ENCODE measurements at places on chromosomes 12 and 14. TPM values are rescaled to one million over a fixed set of nuclear protein-coding genes. Genes with fewer than 3 reads are reported as not detected.

- peaks cover 20% of the 10 kb centered on the region for H3K4me1 ChIP-seq
- H3K36me3 ChIP-seq = peaks cover 28% of the 10 kb centered on the region
- peak overlapping the region; percentile 90 for H3K27ac ChIP-seq
- DNase-seq = peak; percentile 73
Observed at GRCh38 chr12:89494411-89495231, 30.0 kb downstream of the GALNT4 start.

GRCh38 chr14:50830932-50831725 lies at the start of gene NIN:
Gene NIN, minus strand, starts transcription at chr14:50831162. Its CDS starts 9,106 bp downstream, at chr14:50822056.
- H3K4me3 ChIP-seq = peak within 1 kb of the TSS; percentile 87
- H3K4me1 ChIP-seq = peaks cover 54% of the 10 kb centered on the region
- H3K27ac ChIP-seq = peak within 1 kb of the TSS; percentile 93

DNA sequence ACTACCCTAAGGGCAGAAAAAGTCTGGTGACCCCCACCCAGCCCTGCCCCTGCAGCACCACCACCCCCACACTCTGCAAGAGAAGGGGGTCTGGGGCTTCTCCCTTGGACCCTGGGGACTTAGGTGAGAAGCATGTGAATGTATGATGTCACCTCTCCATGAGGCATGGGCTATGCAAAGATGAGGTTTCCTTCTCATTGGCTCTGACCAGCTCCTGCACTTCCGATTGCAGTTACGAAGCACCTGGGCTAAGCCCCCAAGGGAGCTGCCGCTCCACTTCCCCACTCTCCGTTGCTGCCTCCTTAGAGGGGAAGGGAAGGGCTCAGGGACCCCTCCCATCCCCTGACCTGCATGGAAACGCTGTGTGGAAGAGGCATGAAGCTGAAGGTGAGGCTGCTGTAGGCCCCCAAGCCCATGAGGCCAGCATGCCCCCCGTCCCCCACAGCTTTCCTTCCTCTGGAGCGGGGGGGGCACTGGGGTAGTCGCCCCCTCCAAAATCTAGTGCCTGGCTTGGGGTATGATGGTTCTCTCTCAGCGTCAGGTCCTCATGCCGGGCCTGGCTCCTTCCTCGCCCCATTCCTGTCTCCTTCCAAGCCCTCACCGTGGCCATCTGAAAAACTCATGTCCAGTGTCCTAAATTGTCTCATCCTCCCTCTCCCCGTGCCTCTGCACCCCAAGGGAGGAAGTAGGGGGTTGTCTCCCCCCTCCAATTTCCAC lies 5.5 kb upstream of the DDX23 start:
- H3K27me3 ChIP-seq = peaks cover 1% of the 10 kb centered on the region
- H3K4me1 ChIP-seq = peaks cover 9% of the 10 kb centered on the region
- H3K4me3 ChIP-seq = no peak overlapping the region
- H3K36me3 ChIP-seq = no peaks in the 10 kb centered on the region
- DNase-seq = no peak

GRCh38 chr14:40292664-40293063 lies 860.4 kb upstream of the FBXO33 start:
- no peaks in the 10 kb centered on the region for H3K36me3 ChIP-seq
- DNase-seq = no peak
- no peak overlapping the region for H3K4me3 ChIP-seq
- no peak overlapping the region for H3K27ac ChIP-seq
- H3K27me3 ChIP-seq = no peaks in the 10 kb centered on the region

DNA sequence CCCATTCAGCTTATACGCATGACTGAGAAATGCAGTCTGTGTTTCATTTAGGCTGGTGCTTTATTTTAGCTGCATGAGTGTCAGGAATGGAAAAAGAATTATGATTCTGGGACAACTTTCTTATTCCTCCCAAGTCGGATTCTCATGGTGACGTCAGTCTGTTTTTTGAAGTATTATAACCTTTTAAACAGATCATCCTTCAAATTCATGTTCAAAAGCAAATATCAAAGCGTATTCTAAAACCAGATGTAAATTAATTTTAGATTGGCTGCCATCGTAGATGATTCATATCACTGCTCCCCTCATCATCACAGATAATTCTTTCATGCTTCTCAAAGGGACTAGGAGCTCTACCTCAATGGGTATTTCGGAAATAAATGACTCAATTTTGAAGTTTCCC lies 15.0 kb downstream of the FNTB start:
- peaks cover 53% of the 10 kb centered on the region for H3K4me1 ChIP-seq
- H3K4me3 ChIP-seq = no peak overlapping the region
- H3K27me3 ChIP-seq = no peaks in the 10 kb centered on the region
- no peak for DNase-seq
- H3K27ac ChIP-seq = no peak overlapping the region
- peaks cover 19% of the 10 kb centered on the region for H3K36me3 ChIP-seq

GRCh38 chr12:75706786-75707605 lies 195.6 kb upstream of the KRR1 start:
- H3K4me3 ChIP-seq = no peak overlapping the region
- no peaks in the 10 kb centered on the region for H3K36me3 ChIP-seq
- H3K27me3 ChIP-seq = peaks cover 2% of the 10 kb centered on the region

DNA sequence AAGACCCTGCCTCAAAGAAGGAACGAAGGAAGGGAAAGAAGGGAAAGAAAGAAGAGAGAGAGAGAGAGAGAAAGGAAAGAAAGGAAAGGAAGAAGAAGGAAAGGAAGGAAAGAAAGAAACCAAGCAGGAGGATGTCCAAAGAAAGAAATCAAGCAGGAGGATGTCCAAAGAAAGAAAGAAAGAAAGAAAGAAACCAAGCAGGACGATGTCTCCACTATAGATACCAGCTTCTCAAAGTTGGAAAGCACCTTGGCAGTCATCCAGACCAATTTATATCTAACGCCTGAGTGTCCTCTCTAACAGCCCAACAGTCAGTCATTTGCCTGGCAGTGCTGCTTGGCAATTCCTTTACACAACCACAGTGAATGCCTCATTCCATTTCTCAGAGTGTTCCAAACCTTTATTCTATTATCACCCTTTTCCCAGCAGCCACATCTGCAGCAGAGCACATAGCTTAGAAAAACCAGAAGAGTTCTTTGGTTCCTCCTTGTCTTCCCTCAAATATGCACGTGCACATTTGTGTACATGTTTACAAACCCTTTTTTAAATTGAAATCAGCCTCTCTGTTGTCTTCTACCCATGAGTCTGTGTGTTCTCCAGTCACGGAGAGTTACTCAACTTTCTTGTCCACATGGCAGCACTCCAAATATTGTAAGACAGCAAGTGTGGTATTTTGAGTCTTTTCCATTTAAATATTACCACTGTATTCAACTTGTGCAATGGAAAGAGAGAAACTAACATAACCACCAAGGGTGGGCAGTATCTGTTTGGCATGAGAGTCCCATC lies 138.4 kb downstream of the STXBP6 start:
- no peaks in the 10 kb centered on the region for H3K36me3 ChIP-seq
- DNase-seq = no peak
- no peak overlapping the region for H3K27ac ChIP-seq
- no peaks in the 10 kb centered on the region for H3K4me1 ChIP-seq

DNA sequence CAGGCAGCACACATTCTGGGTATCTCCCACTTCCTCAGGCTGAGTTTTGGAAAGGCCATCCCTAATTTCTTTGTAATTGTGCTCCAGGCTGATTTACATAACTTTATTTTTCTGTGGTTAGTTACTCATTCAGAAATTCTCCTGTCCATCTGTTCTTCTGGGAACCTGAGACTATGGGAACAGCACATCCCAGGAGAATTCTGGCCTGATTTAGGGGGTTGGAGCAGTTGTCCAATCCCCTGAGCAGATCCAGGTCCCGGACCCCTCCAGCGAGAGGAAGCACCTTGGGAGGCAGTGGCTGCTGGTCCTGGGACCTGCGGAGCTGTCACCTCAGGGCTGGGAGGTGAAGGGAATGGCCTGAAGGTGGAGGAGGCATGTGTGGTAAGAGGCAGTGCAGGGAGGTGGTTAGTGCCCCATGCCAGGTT lies 40.4 kb downstream of the TSPAN9 start:
- H3K4me3 ChIP-seq = no peak overlapping the region
- no peak for DNase-seq
- peaks cover 13% of the 10 kb centered on the region for H3K4me1 ChIP-seq
- H3K36me3 ChIP-seq = no peaks in the 10 kb centered on the region
- H3K27ac ChIP-seq = no peak overlapping the region

GRCh38 chr12:30047516-30048254 lies 263.9 kb upstream of the TMTC1 start:
- no peak overlapping the region for H3K4me3 ChIP-seq
- no peaks in the 10 kb centered on the region for H3K36me3 ChIP-seq
- H3K4me1 ChIP-seq = no peaks in the 10 kb centered on the region
- no peaks in the 10 kb centered on the region for H3K27me3 ChIP-seq

DNA sequence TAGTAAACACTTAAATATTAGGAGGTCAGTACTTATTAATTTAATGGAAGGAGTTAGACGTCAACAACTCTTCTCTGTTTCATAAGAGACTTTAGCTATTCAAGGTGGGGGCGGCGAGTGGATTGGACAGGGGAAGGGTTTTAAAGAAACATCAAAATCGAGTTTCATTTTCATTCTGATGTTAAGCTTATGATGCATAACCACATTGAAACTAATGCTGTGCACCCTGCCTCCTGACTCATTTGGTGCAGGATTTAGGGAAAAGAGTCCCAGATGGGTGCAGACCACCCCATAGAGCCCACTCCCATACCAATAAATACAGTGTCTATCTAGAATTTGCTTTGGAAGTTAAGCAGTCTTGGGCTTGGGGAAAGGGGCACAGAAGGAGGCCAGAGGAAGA lies 7.4 kb downstream of the ZBTB39 start:
- peak; percentile 85 for DNase-seq
- no peaks in the 10 kb centered on the region for H3K27me3 ChIP-seq
- peaks cover 45% of the 10 kb centered on the region for H3K36me3 ChIP-seq
- no peak overlapping the region for H3K4me3 ChIP-seq

- no peak overlapping the region for H3K27ac ChIP-seq
- peaks cover 22% of the 10 kb centered on the region for H3K27me3 ChIP-seq
- H3K36me3 ChIP-seq = peaks cover 30% of the 10 kb centered on the region
Observed at GRCh38 chr12:89348894-89349699, 3.2 kb downstream of the DUSP6 start.

DNA sequence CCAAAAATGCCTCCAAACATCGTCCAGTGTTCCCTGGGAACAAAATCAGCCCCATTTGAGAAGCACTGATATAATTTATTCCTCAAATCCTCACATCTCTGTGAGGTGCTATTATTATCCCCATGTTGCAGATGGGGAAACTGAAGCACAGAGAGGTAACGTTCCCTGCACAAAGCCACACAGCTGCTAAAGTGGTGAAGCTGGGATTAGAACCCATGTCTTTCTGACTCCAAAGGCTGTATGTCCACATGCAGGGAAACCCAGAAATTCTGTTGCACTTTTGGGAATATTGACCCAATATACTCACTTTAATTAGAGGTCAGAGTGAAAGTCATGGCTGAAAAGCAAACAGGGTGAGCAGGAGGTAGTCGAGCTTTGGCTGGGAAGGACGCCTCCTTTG lies 19.1 kb upstream of the WSCD2 start:
- H3K27me3 ChIP-seq = peaks cover 10% of the 10 kb centered on the region
- H3K4me1 ChIP-seq = no peaks in the 10 kb centered on the region
- no peak overlapping the region for H3K4me3 ChIP-seq
- no peak for DNase-seq
- H3K36me3 ChIP-seq = no peaks in the 10 kb centered on the region
- H3K27ac ChIP-seq = no peak overlapping the region

GRCh38 chr14:75941030-75941429 lies 40.8 kb downstream of the TGFB3 start:
- no peak overlapping the region for H3K4me3 ChIP-seq
- H3K36me3 ChIP-seq = peaks cover 2% of the 10 kb centered on the region
- DNase-seq = no peak
- H3K4me1 ChIP-seq = no peaks in the 10 kb centered on the region
- no peaks in the 10 kb centered on the region for H3K27me3 ChIP-seq

DNA sequence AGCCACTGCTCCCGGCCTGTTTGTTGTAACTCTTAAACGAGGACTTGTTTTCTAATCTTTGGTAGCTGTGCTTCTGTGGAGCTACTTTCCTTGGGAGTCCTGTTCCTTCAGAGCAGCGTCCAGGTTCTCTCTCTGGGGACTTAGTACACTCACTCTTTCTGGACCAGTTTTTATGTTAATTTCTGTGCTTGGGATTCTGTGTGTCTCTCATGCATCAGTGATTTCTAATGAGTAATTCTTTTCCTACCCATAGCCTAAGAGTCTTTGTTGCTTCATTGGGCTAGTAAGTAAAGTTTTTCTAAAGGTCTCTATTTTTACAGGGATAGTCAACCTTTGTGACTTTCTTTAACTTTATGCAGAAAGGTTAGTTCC lies 289.3 kb downstream of the FBXL14 start:
- no peak for DNase-seq
- no peaks in the 10 kb centered on the region for H3K4me1 ChIP-seq
- no peak overlapping the region for H3K4me3 ChIP-seq
- H3K36me3 ChIP-seq = peaks cover 8% of the 10 kb centered on the region

- H3K4me3 ChIP-seq = no peak overlapping the region
- no peak for DNase-seq
- H3K36me3 ChIP-seq = no peaks in the 10 kb centered on the region
- H3K27ac ChIP-seq = no peak overlapping the region
- H3K4me1 ChIP-seq = no peaks in the 10 kb centered on the region
Observed at GRCh38 chr14:82422230-82422629, 888.6 kb upstream of the SEL1L start.

DNA sequence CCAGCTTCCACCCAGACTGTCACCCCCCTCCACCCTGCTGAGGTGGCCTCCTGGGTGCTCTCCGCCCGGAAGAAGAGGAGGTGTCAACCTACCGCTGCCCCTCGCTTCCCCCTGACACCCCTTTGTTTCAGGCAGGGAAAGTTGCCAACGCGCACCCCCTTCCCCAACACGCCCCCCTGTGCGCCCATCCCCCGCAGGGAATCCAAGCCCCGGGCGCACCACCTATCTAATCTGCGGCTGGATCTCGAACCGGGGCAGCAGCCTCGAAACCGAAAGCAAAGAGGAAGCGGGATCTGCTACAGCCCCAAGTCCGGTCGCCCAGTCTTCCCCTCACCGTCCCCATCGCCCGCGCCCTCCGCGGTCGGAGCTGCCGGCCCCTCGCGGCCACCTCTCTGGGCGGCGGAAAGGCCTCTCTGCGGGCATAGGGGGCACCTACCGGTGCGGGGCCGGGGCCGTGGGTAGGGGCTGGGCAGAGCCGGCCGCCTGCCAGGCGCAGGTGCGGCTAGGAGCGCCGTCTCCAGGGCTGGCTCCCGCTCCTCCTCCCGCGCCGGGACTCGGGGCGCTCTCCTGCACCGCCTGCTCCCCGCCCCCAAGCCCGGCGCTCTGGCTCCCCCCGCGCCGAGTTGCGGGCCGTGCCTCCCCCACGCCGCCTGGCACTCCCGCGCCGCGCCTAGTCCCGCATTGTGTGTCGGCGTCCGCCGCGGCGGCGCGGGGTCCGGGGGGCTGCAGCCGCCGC lies 18.3 kb upstream of the PLEKHH1 start:
- H3K4me1 ChIP-seq = peaks cover 32% of the 10 kb centered on the region
- H3K4me3 ChIP-seq = peak overlapping the region; percentile 78
- H3K36me3 ChIP-seq = no peaks in the 10 kb centered on the region
- peak overlapping the region; percentile 74 for H3K27ac ChIP-seq

GRCh38 chr12:112904571-112904970 lies 2.2 kb upstream of the OAS1 start:
- no peak for DNase-seq
- H3K4me1 ChIP-seq = peaks cover 47% of the 10 kb centered on the region
- peaks cover 1% of the 10 kb centered on the region for H3K36me3 ChIP-seq
- H3K27ac ChIP-seq = peak overlapping the region; percentile 26
- no peaks in the 10 kb centered on the region for H3K27me3 ChIP-seq

GRCh38 chr12:95114766-95115405 lies 41.5 kb upstream of the NR2C1 start:
- DNase-seq = no peak
- no peaks in the 10 kb centered on the region for H3K36me3 ChIP-seq
- no peak overlapping the region for H3K4me3 ChIP-seq
- H3K4me1 ChIP-seq = no peaks in the 10 kb centered on the region
- H3K27ac ChIP-seq = no peak overlapping the region

Gene MIP
- total RNA-seq = not detected

Gene B4GALNT1
- 1.4 TPM for total RNA-seq

Gene LRP1-AS
- total RNA-seq = not detected

Gene ABCD2
- 3.8 TPM for total RNA-seq

Gene HHIPL1
- 0.07 TPM for total RNA-seq

Gene FZD10
- not detected for total RNA-seq

Gene PLXNC1
- 8.8 TPM for total RNA-seq

Gene TRHDE
- total RNA-seq = not detected
